ENCODE measurements at places on chromosomes 3 and 15.

GRCh38 chr3:123424321-123424998 is 24.4 kb downstream of the ADCY5 start:
- DNase-seq = no peak

- no peak for DNase-seq
These were observed 32.3 kb downstream of the SRP14 start for GRCh38 chr15:40006646-40007045.

GRCh38 chr15:88802991-88803240 is 320 bp upstream of the ACAN start:
- no peak for DNase-seq

DNA sequence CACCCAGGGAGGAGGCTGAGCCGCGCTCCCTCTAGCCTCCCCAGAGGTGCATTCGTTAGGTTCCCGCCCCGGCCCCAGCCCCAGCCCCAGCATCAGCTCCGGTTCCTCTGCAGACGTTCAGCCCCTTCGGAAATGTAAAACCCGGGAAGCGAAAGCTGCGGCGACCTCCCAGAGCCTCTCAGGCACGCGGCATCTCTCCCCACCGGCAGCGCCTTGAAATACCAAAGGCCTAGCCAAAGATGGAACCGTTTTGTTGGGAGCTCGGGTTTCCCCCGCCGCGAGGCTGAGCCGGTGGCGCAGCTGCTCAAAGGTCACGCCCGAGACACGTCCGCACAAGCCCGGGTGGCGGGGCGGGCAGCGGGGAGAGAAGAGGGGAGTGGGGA is 77.8 kb upstream of the HES1 start:
- peak; percentile 67 for DNase-seq

DNA sequence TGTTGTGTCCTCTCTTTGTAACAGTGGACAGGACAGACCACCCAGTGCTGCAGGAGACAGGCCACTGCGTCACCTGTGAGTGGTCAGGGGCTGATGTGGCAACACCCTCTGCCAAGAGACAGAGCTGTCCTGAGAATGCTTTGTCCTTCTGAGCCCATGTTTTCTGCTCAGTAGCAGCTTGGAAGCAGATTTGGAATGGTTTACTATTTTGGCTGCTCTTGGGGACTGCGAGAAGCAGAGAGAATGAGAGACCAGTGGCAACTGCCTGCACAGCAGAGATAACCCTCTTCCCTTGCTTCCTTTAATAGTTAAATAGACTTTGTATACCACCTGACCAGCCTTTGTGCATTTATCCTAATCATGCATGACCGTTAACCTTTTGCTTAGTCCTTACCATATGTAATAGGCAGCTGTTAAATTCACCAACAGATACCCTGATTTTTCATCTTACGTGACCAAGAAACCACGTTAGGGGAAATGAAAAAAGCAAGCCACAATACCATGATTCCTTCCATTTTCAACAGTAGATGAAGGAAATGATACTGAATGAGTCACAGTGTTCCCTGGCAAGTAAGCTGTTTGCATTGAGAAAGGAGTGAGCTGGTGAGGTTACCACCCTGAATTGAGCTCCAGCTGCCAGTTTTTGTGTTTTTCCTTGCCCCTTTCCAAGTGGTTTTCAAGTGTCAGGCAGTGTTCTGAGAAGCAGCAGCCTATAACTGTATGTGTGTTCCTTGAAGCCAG is 35.5 kb downstream of the B3GALNT1 start:
- no peak for DNase-seq

GRCh38 chr3:134029256-134029733 is 430 bp downstream of the SLCO2A1 start:
- no peak for DNase-seq

DNA sequence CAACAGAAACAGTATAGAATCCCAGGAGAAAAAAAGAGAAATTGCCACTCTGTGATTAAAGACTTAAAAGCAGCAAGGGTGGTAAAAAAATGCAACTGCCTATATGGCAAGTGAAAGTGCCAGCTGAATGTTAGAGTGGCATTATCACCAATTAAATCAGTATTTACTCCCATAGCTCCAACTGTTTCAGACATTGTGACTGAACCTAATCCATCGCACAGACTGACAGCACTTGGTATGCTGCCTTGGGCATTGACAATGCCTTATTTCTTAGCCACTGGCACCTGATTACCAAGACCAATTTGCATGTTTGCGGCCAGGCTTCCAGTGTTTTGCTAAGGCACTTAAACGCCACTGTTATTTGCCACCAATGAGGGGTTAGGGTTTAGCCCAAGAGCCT is 201.9 kb upstream of the NECTIN3 start:
- DNase-seq = no peak

DNA sequence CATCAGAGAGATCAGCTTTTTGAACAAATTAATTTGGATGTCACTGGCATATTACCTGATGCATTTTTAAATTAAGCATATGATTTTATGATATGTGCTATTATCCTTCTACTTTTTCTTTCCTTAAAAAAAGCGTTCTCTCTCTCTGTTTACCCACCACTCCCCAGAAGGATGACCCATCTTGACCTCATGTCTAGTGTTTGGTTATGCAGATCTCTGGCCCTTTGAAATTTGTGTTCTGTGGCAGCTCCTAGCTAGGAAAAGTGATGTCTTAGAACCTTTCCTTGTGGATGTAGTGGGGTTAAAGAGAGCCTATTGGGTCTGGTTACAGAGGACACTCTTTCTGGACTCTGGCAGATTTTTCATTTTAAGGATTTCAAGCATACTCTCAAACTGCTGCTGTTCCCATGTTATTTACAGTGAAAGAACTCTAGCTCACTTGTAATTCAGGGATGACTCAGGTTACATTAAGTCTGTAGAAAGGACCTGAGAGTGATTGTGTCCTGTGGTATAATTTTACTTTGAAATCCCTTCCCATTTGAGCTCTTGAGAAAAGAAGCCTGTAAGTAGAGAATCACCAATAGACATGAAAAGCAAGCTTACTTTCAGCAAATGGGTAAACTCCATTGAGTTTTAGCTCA is 23.8 kb downstream of the ARHGEF26 start:
- DNase-seq = no peak

- DNase-seq = no peak
These were observed 48.1 kb upstream of the GK5 start for GRCh38 chr3:142273501-142273900.

GRCh38 chr3:43950775-43951174 is 260.0 kb downstream of the ABHD5 start:
- no peak for DNase-seq

DNA sequence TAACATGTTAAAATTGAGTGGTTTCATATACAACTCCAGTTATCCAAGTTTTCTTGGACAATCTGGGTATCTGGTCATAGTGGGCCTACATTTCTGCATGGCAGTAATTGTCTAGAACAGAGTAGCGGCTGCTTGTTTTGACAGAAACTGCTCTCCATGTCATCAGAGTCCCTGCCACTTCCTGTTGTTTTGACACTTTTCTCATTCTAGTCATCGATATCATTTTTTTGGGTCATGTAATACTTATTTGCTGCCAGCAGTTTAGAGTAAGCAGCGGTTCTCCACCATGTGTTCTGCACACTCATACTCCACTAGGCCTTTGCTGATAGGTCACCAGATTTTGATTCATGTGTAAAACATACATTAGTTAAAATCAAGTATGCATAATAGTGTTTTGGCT is 81.5 kb downstream of the SLC25A26 start:
- DNase-seq = no peak

- no peak for DNase-seq
These were observed 141.5 kb downstream of the GADL1 start for GRCh38 chr3:30752970-30753369.

DNA sequence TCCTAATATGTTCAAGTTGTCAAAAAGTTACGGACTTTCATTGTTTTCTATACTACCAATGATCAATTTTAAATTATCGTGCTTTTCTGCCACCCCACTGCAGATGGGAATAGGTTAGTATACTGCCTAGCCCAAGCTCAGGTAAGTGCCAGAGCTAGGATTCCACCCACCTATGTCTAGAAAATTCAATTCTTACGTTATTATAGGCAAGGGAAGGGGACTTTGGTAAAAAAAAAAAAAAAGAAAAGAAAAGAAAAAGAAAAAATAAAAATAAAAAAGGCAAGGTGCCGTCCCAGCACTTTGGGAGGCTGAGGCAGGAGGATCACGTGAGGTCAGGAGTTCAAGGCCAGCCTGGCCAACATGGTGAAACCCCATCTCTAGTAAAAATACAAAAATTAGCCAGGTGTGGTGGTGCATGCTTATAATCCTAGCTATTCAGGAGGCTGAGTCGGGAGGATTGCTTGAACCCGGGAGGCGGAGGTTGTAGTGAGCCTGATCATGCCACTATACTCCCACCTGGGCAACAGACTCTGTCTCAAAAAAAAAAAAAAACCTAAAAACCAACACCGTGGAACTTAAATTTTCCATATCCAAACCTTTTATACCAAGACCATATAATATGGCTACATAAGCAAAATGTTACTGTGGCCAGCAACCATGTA is 1.3 kb downstream of the RPL22L1 start:
- no peak for DNase-seq

DNA sequence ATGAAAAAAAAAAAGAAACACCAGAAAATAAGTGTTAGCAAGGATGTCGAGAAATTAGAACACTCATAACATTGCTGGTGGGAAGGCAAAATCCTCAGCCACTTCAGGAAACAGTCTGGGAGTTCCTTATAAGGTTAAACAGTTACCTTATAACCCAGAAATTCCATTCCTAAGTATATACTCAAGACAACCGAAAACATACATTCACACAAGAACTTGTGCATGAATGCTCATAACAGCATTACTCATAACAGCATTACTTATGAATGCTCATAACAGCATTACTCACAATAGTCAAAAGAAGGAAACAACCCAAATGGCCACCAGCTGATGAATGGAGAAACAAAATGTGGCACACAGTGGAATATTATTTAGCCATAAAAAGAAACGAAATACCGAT is 34.8 kb upstream of the DCP1A start:
- DNase-seq = no peak

DNA sequence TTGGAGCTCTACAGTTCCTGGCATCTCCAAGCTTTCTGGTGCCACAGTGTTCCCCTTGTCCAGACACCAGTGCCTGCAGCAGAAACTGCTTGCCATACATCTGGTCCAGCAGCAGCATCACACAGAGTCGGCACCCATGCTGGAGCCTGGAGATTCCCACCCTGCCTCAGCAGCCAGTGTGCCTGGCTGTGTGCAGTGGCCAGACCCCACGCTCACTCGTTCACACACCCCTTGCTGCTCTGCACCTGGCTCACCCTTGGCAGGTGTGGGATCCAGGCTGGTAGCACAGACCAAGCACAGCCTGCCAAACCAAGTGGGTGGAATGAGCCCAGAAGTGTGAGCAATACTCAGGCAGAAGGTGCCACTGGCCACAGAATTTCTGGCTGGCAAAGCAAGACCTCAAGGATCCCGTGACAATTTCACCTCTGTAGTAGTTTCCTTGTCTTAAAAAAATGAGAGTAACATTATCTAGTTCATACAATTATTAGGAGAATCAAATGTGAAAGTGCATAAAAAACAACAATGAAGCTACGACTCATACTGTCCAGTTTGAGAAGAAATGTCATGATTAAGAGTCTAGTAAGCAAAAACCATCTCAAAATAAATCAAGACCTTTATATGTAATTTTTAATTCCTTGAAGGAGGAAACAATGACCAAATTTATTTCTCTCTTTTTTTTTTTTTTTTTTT is 22.9 kb upstream of the ZBED2 start:
- DNase-seq = no peak

- DNase-seq = no peak
These were observed 532.8 kb downstream of the FOXP1 start for GRCh38 chr3:71050538-71051258.

GRCh38 chr15:58627701-58628100 is 121.8 kb downstream of the ADAM10 start:
- DNase-seq = no peak

- no peak for DNase-seq
These were observed 76.8 kb upstream of the CD96 start for GRCh38 chr3:111465081-111465670.

GRCh38 chr3:25678581-25678980 is 13.9 kb upstream of the TOP2B start:
- no peak for DNase-seq

DNA sequence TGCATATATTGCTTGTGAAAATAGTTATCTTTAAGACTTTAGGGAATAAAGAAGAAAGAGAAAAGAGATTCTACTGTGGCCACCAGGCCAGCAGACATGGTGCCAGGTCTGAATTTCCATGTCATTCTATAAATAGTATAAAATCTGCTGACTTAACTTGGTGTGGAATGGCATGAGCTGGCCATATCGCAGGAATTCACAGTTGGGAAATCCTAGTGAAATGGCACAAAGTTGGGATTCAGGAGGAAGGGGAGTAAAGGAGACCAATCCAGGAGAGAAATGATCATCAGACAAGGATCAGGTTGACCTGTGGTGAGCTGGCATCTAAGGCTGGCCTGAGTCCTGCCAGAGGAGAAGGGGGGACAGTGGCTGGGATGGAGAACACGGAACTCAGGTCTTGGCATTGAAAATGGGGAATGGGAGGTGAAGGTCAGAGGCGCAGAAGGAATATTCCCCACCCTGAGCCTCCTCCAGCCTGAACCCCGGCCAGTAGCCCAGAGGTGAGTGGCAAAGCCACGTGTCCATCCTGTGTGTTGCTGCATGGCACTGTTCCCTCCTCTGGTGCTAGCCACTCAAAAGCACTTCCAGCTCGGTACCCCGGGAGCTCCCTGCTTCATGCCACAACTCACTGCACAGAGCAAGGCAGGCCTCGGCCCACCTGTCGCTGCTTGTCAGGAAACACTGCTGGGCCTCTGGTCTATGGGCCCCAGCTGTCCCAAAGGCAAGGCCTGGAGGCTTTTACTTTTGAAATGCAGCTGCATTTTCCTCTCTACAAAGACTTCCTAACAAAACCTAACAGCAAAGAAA is 51.4 kb downstream of the SSUH2 start:
- no peak for DNase-seq

Data from mesothelial cell of epicardium (in vitro differentiated cells).